ENCODE measurements at places on chromosomes 13 and 19. TPM values are rescaled to one million over a fixed set of nuclear protein-coding genes. Genes with fewer than 3 reads are reported as not detected.

Gene IZUMO2
- not detected for total RNA-seq

Gene PALM
- 23.6 TPM for total RNA-seq

Gene RPS19
- 377 TPM for total RNA-seq

Gene ZNF224
- 65.7 TPM for total RNA-seq

Gene P2RY11
- total RNA-seq: 1.8 TPM

Gene LYPD3
- total RNA-seq: 2.8 TPM

Gene DPY19L3
- 62.7 TPM for total RNA-seq

Gene ZNF441
- 37.7 TPM for total RNA-seq

Gene TMEM255B
- total RNA-seq: 4.9 TPM

Data from urinary bladder (tissue), 4 donors.